SK-N-DZ (cell line): ENCODE measurements at places on chromosomes 6 and 20.

DNA sequence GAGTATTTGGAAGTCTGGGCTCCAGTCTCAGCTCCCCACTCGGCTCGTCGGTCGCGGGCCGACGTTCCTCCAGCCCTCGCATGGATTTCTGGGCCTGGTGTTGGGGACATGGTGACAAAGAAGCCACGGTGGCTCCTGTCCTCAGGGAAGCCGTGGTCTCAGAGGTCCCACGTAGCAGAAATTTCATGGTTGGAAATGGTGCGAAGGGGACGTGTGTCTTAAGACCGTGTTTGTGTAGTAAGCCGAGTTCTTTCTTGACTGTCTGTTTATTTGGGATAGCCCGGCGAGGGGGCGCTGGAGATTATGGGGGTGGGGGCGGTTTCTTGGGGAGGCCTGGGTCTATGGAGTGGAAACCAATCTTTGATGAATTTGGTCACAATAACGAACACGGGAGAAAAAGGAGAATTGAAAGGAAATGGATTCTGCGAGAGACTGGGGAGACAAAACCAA is 23.5 kb upstream of the MAP3K7 start:
- DNase-seq = peak; percentile 50

GRCh38 chr6:79984261-79984660 is 20.2 kb upstream of the TTK start:
- no peak for DNase-seq

DNA sequence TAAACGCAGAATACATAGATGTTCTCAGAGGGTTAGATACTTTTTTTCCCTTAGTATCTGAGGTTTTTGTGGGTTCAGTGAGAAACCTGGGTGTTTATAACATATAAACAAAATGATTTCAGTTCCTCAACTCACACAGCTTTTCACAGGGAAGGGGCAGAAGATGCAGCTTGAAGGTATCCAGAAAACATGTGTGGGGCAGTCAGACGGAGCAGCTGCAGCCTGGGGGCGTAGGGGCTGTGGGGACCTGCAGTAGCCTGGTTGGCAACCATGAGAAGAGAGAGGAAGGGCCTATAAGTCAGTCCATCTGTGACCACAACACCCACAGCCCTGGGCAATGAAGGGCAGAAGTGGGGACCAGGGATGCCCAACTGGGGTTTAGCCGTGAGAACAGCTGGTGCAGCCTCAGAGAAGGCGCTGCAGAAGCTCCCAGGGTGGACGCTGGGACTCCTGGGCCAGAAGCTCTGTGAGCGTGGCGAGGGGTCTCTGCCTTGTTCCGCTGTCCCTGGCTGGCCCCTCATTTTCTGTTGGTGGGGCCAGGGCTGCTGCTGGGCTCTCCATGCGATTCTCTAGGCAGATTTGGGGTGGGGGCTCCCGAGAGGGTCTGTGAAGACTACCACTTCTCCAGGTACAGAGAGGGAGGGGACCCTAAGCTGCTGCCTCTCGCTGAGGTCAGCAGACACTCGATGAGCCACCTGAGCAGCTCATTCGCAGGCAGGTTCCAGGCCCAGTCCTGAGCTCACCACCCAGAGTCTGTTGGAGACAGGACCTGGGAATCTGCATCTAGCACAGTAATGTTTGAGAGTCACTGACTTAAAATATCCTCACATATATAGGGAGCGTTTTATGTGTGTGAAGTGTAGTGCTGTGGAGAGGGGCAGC is 181.2 kb downstream of the ZDHHC14 start:
- no peak for DNase-seq

- no peak for DNase-seq
Observed at GRCh38 chr6:31405996-31406395, 2.6 kb downstream of the MICA start.

DNA sequence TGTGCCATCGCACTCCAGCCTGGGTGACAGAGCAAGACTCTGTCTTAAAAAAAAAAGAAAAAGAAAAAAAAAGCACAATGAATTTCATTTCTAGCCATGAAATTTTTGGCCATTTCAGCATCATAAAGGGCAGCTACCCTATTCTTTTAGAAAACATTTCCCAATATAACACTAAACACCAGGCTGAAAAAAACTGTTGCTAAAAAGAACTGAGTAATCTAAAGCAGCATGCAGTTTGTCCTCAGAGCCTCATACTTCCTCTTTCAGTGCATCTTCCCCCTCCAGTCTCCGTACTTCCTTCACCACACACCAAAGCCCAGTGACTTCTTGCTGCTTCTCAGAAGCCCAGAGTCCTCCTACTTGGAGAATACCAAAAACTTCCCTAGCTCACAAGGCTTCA is 5.6 kb upstream of the IFNGR1 start:
- DNase-seq = no peak

DNA sequence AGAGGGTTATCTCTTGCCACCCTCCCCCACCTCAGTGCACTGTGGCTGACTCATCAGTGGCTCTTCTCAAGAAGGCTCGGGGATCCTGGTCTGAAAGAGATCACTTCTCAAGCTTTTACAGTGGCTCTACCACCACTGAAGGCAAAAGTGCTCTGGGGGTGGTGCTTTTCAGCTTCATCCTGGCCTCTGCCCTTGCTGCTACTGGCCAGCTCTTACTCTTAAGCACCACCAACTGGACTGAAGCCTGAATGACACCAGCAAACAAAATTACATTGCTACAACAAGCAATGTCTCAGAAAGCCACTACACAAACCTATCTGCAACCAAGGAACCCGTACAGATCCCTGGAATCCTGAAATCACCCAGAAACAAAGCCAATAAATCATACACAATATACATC is 402.1 kb downstream of the EPHA7 start:
- DNase-seq = peak; percentile 12

DNA sequence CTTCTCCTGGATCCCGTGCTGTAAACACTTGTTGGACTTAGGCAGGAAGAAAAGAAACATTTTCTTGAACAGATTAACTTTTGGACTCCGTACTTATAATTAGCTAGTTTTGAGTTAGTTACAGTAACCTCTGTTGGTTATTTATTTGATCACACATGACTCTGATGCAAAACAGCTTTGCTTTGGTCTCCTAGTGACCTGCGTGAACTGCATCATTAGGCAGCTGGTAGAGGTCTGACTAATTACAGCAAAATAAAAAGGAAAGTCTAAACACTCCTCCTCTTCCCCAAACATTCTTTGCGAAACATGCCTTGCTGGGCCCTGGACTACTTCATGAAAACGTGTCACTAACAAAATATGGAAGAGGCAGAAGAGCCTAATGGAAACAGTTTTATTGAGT is 61.1 kb upstream of the ZFP64 start:
- no peak for DNase-seq

DNA sequence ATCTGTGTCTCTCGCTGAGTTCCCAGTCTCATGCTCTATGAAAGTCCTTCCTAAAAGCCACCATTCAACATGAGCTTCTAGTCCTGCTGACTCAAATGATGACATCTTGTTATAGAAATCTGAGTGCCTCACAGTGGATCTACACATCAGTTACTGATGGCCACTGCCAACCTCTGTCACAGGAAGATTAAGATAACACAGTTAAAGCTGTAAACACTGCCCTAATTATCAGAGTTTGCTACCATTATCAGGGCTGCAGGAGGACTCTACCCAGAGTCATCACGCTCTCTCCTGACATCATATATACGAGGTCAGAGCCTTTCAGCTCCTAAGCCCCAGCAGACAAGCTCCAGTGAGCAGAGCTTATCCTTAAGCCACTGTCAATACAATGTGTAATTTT is 63.2 kb downstream of the HIVEP2 start:
- DNase-seq = peak; percentile 40

GRCh38 chr6:154425034-154425433 is 68.4 kb upstream of the IPCEF1 start:
- no peak for DNase-seq

DNA sequence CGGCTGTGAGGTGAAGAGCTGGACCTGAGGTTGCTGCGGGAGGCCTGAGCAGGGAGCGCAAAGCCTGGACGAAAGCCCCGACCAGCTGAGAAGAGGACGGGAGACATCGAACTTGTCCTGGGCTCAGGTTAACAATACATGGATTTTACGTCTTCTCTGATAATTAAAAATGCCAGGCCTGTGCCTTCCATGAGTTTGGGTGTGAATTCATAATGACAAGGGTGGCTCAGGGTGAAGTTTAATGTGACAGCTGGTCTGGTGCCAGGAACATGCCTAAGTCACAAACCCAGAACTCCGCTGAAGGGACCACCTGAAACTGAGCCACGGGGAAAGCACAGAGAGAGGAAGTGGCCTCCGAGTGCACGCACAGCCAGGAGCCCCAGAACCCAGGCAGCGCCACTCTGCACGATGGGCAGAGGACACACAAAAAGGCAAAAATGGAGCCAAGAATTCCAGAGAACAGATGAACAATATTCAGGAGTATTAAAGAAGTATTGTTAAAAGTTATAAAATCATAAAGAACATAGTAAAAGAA is 150.1 kb upstream of the RPS6KA2 start:
- DNase-seq = no peak

DNA sequence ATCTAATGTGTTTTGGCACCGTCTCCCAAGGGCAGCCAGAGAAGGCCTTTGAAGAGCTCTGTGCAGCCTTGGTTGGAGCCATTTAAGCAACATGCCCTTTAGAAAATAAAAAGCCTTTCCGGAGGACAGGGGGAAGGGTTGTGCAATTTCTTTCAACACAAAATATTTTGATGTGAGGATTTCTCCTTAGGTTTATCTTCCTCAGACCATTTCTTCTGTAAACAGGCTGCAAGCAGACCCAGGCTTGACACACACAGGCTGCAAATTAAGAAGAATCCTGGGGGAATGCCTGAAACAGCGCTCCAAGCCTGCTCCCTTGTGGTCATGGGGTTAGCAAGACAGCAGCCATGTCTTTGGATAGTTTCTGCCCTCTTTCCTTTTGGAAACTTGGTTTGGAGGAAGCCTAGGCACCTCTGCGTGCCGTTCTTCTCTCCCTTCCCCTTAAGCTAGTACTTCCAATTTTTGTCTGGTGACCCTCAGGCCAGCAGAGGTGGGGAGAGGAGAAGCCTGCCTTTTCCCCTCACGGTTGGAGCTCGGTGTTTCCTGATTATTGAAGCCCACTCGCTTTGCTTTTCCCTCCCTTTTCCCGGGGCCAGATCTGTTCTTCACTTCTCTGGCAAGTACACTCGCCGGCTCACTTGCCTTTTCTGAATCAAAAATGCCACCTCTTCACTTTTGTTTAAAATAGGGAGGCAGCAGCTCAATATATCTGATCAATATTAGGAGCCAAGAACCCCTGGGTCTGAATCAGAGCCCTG is 39.6 kb upstream of the NOX3 start:
- peak; percentile 52 for DNase-seq

- DNase-seq = peak; percentile 71
Observed at GRCh38 chr6:56292505-56293181, 45.3 kb upstream of the COL21A1 start.

- DNase-seq = no peak
Observed at GRCh38 chr6:169093066-169093723, 160.5 kb downstream of the THBS2 start.

GRCh38 chr20:62892348-62893304 is 31.0 kb upstream of the TCFL5 start:
- no peak for DNase-seq

- no peak for DNase-seq
Observed at GRCh38 chr6:21556968-21557721, 36.4 kb upstream of the SOX4 start.

- DNase-seq = no peak
Observed at GRCh38 chr6:138692978-138693909, 80.3 kb upstream of the CCDC28A start.

DNA sequence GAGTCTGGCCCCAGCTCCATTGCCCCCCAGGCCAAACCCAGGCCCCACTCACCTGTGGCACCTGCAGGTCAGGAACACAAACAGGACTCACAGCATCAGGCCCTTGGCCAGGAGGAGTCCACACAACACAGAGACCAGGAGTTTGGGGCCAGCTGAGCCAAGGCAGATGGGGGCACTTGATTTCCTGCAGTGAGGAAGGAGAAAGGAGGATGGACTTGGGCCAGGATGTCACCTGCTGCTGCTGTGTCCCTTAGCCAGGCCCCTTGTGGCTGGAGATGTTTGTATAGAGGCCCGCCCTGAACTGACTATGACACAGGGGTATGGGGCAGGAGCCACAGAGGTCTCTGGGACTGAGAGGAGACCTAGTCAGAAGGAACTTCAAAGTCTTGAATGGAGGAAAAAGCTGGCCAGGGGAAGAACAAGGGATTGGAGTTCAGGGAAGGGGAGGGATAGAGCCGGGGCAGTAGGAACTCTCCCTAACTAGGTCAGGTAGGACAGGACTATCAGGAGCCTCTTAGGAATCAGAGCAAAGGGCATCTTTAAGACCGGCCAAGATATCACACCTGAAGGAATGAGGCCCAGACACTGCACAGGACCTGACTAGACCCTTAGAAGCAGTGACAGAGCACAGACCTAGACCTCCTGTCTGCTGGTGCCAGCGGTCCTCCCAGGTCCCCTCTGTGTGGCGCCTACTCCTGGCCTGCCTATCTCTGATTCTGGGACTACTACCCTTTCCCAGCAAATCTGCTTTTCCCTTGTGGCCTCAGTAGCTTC is 8.8 kb upstream of the TREML2 start:
- no peak for DNase-seq

GRCh38 chr6:4291453-4292403 is 156.4 kb upstream of the ECI2 start:
- no peak for DNase-seq

DNA sequence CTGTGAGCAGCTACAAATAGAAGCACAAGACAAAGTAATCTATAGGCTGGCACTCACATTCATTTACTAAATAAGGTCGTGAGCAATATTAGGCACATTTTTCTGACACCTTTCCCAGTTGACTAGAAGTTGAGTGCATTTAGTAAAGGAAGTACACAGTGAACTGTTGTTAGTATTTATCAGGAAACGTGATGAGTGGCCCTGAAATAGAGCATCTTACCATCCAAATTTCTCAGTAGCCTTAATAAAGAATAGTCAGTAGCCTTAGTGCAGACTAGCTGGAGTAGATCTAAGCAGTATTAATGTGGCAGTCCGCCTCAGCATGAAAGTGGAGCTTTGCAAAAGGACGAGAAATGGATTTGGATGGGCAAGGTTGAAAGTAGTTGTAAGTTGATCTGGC is 205.5 kb upstream of the QKI start:
- no peak for DNase-seq

DNA sequence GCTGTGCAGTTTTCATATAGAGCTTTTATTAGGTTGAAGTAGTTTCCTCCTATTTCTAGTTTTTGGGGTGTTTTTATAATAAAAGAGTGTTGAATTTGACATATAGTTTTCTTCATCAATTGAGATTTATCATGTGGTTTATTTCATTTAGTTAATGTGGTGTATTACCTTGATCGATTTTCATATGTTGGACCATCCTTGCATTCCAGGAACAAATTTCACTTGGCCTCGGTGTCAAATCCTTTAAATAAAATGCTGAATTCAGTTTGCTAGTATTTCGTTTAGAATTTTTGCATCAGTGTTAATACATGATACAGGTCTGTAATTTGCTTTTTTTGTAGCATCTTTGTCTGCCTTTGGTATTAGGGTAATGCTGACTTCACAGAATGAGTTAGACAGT is 6.0 kb downstream of the DYNLT2 start:
- no peak for DNase-seq

GRCh38 chr6:72916298-72916697 is 294.4 kb downstream of the KCNQ5 start:
- no peak for DNase-seq

GRCh38 chr6:159094444-159095252 is 49.9 kb upstream of the TAGAP start:
- DNase-seq = no peak

GRCh38 chr20:38840894-38841470 is 35.5 kb downstream of the PPP1R16B start:
- DNase-seq = no peak
